Stimulated activated naive CD4-positive, alpha-beta T cell (primary cell): ENCODE measurements at places on chromosomes 13 and 19.

GRCh38 chr19:10811391-10812111 is 24.5 kb downstream of the TMED1 start:
- DNase-seq: no peak

- DNase-seq: no peak
Observed at GRCh38 chr19:39915848-39916215, 18.6 kb downstream of the FCGBP start.

DNA sequence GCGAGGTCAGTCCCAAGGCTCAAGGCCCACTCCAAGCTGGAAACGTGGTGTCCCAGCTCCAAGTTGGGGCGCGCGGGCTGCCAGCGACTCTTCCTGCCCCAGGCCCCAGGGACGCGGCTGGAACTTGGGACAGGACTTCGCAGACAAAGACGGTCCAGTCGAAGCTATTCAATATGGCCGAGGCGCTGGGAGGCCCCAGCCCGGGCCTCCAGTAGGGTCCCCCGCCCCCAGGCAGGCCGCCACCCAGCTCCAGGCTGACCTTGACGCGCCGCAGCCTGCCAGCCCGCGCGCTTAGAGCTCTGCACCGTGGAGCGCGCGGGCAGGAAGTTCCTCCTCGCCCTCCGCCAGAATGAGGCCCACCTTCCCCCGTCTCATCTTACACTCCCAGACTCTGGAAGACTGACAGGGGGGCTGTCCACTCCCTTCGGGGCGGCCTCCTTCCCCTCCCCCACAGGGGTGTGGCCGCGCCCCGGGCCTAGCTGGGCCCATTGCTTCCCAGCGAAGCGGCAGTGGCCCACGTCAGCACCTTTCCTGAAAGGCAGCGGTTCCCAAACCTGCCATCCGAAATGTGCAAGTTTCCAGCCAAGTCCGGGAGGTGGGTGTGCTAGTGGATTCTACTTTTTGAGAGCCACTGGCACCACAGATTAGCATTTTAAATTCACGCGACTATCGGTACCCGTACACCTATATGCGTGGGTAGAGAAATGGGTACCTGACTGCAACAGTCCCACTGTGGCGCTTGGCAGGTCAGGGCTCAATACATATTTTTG is at the start of gene CCDC8:
Gene CCDC8, minus strand, starts transcription at position 303 of the 770 bp plus-strand sequence. CDS start 754 bp downstream, outside the sequence.
- DNase-seq: no peak

DNA sequence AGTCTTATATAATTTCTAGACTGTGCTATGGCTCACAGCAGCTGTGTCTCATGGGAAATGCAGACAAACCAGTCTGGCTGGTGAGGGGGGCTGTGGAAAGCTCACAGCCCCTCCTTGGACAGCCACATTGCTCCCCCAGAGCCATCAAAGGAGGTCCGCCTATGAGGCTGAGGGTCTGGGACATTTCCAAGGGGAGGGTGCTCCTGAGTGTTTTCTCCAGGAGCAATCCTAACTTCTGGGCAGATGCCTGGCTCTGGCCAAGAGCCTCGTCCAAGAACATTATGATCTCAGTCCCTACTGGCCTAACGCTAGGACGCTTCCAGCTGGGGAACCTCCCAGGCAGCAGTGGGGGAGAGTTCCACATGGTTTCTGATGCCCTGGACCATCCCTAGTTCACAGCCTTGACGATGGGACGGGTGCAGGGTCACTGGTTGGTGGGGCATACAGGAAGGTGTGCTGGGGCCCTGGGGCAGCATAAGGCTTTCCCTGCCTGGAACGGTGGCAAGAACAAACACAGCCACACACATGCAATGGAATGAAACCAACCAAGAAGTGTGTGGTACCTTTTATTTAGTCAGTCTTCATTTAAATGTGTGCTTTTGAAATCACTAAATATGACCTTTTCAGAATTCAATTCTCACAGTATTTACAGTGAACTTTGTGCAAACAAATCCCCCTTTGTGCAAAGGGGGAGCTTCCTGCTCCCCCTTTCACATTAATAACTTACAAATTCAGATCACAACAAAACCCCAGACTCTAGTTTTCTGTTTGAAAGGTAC is 60.6 kb downstream of the CDADC1 start:
- no peak for DNase-seq

- no peak for DNase-seq
Observed at GRCh38 chr13:76622315-76623040, 263.7 kb downstream of the KCTD12 start.

DNA sequence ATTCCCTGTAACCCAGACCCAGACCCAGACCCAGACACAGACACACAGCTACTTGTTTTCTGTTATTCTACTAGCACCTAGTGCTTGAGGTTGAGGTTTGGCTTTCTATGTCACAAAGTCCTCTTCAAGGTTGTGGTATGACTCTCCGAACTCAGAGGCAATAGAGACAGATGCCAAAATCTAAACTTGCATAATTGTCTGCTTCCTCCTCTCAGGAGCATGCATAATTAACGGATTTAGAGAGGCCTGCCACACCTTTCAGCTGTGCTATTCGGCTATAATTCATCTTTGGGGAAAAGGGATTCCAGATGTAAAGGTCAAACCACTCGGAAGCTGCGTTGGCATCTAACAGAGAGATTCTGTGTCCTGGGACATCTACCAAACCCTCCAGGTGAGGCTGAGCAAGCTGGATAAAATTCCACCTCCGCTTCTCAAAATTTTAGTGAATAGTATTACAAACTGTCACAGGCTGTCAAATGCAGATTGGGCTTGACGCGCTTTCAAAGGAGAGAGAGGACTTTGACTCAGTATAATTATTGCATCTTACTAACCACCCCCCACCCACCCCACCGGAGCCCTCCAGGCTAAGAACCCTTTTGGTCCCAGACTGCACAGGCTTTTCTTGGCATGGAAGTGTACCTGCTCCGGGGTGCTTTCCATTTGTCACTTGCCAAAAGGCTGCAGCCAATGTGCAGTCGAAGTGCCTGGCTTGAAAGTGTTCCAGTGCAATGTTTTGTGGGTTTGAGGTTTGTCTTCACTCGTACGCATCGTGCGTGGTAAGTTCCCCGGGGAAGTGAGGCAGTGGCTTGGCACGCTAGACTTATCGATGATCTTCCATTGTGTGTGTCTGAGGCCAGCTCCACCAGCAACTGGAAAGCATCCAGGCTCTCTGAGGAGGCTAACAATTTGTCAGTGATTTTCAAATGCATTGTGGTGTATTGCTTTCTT is 194.1 kb downstream of the TDRD3 start:
- DNase-seq: no peak

DNA sequence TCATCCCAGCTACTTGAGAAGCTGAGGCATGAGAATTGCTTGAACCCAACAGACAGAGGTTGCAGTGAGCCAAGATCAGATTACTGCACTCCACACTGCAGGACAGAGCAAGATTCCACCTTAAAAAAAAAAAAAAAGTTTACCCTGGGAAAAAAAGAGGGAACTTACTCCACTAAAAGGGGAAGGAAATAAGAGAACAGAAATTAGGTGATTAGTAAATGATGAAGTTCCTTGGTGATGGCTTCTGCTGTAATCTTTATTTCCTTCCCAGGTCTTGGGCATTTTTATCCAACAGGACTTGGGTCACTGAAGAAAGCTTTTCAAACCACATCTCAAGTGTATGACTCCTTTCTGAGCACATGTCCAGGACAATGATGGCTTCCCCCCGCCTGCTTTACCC is 9.3 kb downstream of the ZNF780A start:
- no peak for DNase-seq
